ENCODE measurements at places on chromosomes 11 and 22.
A peak's percentile ranks its signal among the peaks of the same experiment; 100 is the strongest.

DNA sequence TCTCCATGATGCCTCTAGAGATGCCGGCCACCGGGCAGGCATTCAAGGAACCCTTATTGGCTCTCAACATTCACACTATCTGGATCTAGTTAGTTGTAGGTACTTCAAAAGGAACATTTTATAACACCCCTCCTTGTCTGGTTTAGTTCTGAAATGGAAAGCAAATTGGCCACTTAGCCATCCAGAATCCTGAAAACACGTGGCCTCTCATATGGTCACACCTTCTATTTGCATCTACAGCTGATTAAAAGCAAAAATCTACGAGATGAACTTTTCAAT lies 29.2 kb downstream of the ABTB2 start:
- no peak for DNase-seq

GRCh38 chr22:27647540-27647939 lies 154.0 kb downstream of the MN1 start:
- DNase-seq, result no peak

DNA sequence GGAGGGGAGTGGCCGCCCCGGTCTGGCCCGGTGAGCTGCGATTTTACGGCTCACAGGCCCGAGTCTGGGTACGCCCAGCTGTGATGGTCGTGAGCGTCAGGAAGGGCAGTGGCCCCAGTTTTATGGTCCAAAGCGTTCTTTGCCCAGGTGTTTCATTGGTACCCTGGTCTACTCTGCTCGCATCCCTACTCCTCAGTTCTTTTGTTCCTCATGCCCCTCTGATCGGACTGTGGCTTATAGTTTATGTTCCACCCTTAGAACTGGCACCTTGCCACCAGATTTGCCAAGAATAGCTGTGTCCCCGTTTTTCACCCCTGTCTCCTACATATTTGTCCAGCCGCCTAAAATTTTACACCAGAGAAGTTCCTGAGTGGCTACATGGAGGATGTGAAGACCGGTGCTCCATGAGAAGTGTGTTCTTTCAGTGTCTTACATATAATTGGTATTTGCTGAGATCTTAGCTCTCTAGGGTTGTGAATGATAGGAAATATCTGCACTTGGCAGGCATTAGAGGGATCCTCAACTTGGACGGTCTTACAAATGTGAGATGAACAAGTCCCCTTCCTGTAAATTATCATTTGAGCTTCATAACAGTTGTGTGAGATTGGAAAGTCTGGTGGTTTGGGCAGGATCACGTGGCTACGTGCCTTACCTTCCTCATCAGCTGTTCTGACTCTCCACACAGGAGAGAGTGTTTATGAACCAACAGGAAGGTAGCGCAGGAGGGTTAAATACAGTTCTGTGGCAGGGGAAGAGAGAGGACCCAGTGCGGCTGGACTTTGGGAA lies 1.1 kb downstream of the PANX1 start:
- DNase-seq, result peak; percentile 40

DNA sequence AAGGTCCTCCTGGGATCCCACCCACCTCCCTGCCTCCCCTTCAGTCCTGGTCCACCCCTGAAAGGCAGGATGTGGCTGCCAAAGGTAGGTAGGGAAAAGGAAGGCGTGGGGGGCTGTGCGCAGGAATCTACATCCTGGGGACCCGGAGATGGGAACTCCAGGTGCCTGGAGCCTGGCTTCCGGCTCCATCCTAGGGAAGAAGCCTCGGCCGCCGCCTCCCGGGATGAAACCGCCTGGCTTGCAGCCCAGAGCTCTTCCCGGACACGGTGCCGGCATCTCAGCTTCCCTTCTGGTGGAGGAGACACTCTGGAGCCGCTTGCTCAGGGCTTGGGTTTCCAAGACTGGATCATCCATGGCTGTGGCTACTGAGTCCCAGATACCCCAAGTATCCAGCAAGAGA lies 33.3 kb upstream of the PDGFB start:
- no peak for DNase-seq

DNA sequence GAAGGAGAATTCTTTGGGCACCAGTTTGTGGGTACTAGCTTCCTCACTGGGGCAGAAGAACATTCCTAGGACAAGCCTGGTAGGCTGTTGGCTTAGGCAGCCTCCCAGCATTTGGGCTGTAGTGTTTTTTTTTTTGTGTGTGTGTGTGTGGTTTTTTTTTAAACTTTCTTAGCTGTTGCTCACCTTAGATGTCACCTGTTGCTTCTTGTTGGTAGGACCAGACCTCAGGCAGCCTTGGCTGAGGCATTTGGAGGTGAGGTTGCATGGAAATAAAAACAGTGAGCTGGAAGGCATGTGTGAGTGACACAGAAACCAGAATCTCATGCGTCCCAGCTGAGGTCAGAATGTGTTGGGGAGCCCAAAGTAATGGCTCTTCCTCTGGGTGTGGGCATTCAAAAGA lies 21.3 kb downstream of the AMPD3 start:
- DNase-seq, result no peak

GRCh38 chr22:45448431-45448830 lies 34.9 kb downstream of the RIBC2 start:
- DNase-seq, result no peak

DNA sequence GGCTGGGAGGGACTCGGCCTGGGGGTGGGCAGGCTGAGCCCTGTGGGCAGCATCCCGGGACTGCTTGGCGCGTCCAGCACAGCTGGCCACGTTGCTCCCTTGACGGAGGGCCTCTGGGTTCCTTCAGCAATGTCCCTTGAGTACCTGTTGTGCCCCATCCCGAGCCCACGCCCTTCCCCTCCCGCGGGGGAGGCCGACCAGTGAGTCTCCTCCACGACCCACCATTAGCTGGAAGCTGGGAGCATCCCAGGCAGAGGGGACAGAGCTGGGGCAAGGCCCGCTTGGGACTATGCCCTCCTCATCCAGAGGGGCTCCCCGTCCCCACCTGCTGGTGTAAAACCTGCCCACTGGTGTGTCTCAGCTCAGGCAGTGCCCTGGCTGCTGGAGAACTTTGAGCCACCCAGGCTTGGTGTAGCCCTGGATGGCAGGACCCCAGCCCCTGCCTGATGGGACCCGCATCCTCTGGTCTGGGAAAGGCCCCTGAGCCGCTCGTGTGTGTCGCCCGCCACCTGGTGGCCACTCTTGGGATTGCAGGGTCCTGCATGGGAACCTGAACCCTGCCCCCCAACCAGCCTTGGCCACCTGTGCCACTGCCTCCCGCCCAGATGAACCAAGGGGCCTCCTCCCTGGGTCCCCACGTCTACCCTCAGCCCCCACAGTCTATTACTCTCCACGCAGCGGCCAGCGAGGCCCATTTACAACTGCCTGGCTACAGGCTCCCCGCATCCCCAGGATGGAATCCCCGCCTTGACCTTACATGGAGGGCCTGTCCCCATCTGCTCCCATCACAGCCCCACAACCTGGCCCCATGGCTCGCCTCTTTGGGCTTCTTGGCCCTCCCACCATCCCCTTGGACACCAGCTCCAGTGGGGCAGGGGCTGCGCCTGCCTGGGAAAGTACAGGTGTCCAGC lies 16.6 kb upstream of the ARHGAP8 start:
- peak; percentile 59 for DNase-seq

- DNase-seq, result no peak
Measured at GRCh38 chr11:107851704-107852310, 6.8 kb downstream of the SLC35F2 start.

DNA sequence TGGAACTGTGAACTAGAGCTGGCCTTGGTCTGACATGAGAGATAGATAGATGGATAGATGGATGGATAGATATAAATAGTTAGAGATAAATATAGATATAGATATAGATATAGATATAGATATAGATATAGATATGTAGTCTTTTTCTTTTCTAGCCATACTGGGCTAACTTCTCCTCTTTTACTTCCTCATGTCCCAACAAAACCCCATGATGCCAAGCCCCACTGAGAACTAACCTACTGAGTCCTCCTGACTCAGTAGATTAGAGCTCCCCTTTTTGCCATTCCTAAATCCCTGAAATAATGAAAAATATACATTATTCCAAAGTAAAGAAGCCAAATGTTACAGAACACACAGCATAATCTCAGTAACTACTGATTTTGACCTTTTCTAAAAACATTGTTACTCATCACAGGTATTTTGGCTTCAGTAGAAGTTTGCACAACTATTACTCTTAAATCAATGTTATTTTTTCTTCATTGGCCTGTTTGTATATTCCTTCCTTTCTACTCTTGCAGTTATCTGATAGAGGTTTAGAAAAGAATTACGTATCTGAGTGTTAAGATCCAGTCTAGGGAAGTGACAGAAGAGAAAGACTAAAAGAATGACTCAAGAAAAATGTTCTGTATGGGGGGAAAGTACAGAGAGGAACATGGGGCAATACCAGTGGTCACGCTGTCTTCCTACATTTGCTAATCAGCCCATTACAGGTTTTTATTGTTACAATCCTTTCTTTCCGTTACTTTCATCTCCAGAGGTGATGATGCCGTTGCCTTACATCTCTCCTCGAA lies 6.0 kb upstream of the OR10D3 start:
- no peak for DNase-seq

- no peak for DNase-seq
Measured at GRCh38 chr11:90849312-90849711, 626.5 kb upstream of the CHORDC1 start.

- no peak for DNase-seq
Measured at GRCh38 chr11:117519170-117519569, 191.5 kb downstream of the CEP164 start.

GRCh38 chr22:50081426-50082196 lies 3.6 kb downstream of the MLC1 start:
- DNase-seq, result no peak

GRCh38 chr11:19598876-19599486 lies 113.7 kb upstream of the NAV2 start:
- DNase-seq, result no peak

DNA sequence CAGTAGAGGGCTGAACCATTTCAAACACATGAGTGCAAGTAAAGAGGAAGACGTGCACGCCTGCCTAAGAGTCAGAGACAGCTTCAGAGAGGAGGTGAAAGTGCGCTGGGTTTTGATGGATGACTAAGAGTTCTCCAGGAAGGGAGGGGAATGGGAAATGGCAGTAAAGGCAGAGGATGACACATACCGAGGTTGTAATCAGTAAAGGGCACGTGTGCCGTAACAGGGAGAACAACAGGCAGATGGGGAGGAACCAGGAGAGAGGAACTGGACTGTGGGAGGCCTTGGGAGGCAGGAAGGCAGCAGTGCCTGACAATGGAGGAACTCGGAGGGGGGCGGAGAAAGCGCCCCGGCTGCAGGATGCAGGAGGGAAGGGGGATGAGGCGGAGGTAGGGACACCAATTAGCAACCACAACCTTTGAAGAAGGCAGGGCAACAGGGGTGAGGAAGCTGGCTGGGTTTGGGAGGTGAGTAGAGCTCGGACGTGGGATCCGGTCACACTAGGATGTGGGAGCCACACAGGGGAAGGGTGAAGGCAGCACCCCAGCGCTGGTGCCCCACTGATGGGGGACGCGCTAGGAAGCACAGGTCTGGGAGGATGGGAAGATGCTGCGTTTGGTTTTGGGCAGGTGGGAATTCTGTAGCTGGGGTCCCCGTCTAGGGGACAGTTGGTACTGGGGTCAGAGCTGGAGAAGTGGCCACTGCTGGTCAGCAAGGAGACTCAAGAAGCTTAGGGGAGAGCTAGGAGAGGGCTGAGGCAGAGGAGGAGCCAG lies 67.4 kb downstream of the SCUBE1 start:
- DNase-seq, result no peak

- DNase-seq, result no peak
Measured at GRCh38 chr11:116364348-116364747, 408.4 kb downstream of the BUD13 start.

DNA sequence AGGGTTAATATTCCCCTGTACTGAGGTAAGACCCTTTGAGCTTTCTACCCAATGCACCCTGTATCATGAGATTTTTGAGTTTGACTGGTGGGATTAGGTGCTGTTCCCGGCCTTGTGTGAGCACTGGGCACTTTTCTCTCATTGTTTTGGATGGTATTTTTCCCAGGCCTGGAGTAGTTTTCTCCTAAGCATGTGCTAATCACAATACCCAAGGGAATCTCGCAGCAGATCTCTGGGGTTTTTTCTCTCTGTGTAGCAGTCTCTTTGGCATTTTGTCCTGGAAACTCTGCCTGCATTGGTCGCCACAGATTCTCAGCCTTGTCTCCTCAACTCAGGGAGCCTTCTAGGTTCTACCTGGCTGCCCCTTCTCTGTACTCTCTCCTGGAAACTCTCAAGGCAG lies 19.9 kb downstream of the IGHMBP2 start:
- DNase-seq, result no peak

- peak; percentile 28 for DNase-seq
Measured at GRCh38 chr22:43186272-43187170, at the start of gene TTLL12. TSS of gene TTLL12 (minus strand) at chr22:43187134. CDS start at chr22:43187069, 65 bp downstream.

- no peak for DNase-seq
Measured at GRCh38 chr11:833849-834311, 1.1 kb downstream of the CD151 start.

- DNase-seq, result no peak
Measured at GRCh38 chr11:115065830-115066664, 387.7 kb downstream of the NXPE2 start.

GRCh38 chr22:44359496-44360110 lies 46.9 kb upstream of the SHISAL1 start:
- no peak for DNase-seq

DNA sequence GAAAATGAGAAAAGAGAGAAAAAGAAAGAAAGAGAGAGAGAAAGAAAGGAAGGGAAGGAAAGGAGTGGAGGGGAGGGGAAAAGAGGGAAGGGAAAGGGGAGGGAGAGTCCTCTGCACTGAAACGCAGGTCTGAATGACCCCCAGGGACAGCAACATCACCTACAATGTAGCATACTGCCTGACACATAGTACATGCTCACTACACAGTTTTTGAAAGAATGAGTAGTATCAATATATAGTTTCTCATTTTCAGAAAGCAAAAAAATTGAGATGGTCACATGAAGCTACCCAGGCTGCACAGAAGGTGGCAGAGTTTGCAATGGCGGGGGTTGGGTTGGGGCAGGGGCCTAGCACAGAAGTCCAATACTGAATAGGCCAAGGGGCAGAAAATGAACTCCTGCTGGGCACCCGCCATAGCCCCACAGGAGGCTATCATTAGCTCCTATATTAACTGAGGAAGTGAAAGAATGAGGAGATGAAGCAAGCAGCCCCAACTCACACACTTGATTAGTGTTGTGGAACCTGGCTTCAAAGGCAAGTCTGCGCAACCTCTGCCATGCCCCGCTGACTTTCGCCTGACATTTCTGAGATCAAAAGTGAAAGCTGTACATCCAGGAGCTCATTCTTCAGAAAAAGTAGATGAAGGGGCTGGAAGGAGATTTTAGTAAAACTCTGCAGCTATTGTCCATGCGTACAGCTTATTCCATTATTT lies 241.2 kb upstream of the SYN3 start:
- DNase-seq, result no peak

DNA sequence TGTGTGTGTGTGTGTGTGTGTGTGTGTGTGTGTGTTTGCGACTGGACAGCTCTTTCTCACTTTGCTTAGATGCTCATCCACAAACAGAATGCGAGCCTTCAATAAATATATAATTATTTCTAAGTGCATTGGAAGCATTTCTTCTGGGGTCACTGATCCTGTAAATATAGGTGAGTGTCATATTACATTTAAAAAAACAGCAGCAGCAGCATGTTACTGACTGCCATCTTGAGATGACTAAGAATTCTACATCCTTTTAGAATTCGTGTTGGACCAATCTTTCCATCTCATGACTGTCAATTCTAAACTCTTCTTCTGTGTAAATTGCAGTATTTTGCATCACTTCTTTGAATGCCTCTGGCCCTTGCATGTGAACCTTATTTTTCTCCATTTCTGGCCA lies 238.0 kb upstream of the DDI1 start:
- DNase-seq, result no peak

All from cerebellar cortex (tissue), 1 donor.